ENCODE measurements at places on chromosomes 3 and 15.

- no peak for DNase-seq
Measured at GRCh38 chr3:24688446-24689148, 193.9 kb upstream of the THRB start.

GRCh38 chr3:47605652-47606051 is 27.0 kb upstream of the CSPG5 start:
- peak; percentile 74 for DNase-seq

DNA sequence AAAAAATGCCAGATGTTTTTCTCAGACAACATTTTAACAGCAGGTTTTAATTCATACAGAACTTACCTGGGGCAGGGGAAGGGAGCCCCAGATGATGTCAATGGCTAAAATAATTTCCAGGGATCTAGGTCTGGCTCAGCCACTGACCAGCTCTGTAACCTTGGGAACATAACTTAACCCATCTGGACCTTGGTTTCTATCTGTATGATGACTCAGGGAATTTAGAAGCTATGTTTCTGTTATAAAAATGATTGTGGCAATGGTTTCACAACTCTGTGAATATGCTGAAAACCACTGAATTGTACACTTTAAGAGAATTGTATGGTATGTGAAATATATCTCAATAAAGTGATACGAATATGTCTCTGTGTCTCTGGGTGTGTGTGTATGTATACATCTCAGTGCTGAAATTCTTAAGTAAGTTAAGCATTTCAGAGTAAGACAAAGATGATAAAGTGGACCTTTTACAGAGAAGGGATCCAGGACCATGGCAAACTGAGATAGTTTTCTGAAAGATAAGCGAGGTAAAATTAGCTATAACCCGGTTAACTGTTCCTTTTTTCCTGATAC is 2.9 kb downstream of the SH3GL3 start:
- DNase-seq, result peak; percentile 50

GRCh38 chr15:38555686-38556334 is 8.8 kb downstream of the RASGRP1 start:
- DNase-seq, result no peak

DNA sequence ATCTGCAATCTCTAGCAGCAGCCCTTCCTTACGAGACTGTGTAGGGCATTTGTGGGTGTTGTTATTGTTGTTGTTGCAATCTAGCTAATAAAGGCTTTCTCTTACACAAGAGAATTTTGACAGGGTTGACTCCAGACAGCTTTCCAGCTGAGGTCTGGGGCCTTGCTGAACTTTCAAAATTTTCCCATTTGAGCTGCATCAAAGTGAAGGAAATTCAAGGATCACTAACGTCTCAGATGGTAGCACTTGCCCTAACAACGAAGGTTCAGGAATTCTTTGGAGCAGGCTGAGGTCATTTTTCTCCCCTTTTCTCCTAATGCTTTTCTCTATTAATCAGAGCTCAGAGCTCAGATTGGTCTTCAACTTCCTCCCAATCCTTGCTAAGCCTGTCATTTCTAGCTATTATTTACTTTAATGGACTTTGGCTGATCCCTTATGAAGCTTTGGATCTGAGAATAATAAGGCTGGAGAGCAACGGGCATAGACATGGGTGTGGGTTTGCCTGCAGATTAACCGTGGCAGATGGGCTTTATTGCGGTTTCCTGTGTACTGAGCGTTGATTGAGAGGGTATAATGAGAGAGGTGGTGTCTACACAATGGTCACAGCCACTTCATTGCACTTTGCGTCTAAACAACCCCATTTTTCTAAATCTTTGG is 614.0 kb upstream of the AGTR1 start:
- DNase-seq, result no peak

DNA sequence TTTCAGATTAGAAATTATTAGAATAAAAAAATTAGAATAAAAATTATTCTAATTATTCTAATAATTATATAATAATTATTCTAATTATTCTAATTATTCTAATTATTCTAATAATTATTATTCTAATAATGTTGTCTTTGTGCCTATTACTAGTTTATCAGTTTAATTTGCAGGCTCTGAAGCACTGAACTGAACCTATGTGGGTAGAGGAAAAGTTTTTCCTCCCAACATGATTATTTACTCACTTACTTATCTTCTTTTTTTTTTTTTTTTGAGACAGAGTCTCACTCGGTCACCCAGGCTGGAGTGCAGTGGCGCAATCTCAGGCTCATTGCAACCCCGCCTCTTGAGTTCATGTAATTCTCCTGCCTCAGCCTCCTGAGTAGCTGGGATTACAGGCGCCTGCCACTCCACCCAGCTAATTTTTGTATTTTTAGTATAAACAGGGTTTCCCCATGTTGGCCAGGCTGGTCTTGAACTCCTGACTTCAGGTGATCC is 39.7 kb upstream of the C15orf39 start:
- no peak for DNase-seq

DNA sequence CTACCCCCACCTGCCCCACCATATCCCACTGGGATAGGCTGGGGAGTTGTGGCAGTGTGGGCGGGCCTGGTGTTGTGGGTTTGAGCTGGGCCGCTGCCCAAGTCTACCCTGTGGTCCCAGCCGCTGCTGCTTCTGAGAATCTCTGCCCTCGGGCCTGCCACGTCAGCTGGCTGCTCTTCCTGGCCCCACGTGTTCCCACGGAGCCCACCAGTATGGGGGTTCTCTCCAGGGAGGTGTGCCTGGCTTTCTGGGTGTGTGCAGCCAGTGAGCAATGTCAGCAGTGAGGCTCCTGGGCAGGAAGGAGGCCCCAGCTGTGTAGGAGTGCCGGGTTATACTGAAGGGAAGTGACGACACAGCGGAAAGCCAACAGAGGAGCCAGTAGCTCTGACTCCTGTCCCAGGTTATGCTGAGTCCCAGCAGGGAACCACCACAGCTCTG is 10.5 kb downstream of the GNAI2 start:
- DNase-seq, result peak; percentile 97

- DNase-seq, result no peak
Measured at GRCh38 chr15:70566047-70566835, 197.1 kb downstream of the UACA start.

DNA sequence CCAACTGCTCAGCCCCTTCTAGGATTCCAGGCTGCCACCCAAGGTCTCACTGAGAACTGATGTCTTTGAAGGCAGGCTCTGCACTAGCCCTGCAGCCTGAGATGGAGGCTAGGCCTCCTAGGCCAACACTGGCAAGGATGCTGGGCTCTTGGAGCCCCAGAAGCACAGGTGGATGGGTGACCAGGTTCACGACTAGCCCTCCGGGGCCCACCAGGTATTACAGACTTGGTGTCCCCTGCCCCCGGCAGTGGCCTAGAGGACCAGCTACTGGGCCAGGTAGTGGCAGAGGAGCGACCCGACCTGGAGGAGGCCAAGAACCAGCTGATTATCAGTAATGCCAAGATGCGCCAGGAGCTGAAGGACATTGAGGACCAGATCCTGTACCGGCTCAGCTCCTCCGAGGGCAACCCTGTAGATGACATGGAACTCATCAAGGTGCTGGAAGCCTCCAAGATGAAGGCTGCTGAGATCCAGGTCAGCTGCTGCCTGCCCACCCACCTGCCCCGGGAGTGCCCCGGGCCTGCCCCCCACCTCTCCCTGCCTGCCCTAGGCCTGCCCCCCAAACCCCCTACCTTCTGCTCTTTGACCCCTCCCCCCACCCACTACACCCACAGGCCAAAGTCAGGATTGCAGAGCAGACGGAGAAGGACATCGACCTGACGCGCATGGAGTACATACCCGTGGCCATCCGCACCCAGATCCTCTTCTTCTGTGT is 52.5 kb downstream of the SEMA3G start:
- DNase-seq, result no peak

- no peak for DNase-seq
Measured at GRCh38 chr3:127038466-127038865, 55.6 kb downstream of the PLXNA1 start.

GRCh38 chr3:149243540-149243939 is 21.9 kb upstream of the CP start:
- DNase-seq, result no peak

- peak; percentile 60 for DNase-seq
Measured at GRCh38 chr3:69866988-69867720, 127.9 kb downstream of the MITF start.

DNA sequence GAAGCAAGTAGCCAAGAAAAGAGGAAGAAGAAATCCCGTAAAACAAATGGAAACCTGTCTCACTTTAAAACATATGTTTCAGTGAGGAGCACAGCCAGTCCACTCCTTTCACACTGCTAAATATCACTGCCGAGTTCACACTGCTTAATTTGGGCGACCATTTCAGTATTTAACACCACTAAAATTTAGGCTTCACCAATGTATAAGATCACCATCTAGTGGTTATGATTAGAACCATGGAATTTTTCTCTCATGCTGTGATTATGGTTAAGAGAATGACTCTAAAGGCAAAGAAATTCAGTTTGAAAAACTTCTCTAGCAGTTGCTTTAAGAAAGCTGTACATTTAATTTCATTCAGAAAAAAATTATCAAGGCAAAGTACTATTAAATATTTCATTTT is 16.6 kb downstream of the SLC4A7 start:
- peak; percentile 75 for DNase-seq

DNA sequence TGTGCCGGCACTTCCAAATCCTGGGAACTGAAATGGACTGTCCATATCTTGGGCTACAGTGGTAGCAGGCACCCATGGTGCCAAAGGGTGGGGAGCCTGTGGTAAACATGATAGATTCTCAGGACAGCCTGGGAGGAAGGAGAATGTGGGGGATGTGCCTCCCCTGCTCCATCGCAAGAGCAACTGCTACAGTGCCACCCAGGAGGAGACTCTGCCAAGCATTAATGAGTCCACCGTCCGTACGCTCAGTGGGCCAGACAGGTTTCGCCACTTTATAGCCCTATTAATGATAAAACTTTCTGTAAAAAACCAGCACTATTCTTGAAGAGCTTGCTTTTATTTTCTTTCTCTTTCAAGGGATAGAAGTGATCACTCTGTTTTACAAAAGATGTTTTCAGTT is 75.2 kb downstream of the FMN1 start:
- DNase-seq, result no peak

DNA sequence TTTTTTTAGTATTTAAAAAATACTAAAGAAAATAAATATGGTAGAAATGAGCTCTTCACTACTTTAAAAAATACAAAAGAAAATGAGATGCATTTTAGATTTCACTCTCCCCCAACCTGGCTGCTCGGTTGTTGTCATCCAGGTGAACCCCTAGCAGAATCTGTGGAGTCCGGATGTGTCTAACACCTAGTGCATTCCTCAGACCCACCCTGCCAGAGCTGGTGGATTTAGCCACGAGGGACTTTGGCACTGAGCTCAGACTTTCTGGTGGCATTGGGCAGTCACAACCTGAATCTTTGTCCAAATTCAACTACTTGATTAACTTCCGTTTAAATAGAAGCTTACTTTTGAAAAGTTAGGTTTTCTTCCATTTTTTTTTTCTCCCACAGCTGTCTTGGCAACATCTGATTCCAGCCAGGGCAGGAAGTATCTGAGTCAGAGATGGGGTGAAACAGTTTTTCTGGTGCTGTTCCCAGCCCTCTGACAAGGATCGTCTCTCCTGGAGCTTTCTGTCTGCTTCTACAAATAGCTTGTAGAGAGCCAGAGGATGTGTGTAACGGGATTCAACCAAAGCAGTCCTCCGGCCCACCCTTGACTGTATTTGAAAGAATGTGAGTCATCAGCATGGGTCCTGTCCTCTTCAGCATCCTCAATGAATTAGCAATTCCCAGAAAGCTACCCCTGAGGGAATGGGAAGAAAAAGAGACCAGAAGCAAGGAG is 301.8 kb upstream of the MCTP2 start:
- peak; percentile 99 for DNase-seq

DNA sequence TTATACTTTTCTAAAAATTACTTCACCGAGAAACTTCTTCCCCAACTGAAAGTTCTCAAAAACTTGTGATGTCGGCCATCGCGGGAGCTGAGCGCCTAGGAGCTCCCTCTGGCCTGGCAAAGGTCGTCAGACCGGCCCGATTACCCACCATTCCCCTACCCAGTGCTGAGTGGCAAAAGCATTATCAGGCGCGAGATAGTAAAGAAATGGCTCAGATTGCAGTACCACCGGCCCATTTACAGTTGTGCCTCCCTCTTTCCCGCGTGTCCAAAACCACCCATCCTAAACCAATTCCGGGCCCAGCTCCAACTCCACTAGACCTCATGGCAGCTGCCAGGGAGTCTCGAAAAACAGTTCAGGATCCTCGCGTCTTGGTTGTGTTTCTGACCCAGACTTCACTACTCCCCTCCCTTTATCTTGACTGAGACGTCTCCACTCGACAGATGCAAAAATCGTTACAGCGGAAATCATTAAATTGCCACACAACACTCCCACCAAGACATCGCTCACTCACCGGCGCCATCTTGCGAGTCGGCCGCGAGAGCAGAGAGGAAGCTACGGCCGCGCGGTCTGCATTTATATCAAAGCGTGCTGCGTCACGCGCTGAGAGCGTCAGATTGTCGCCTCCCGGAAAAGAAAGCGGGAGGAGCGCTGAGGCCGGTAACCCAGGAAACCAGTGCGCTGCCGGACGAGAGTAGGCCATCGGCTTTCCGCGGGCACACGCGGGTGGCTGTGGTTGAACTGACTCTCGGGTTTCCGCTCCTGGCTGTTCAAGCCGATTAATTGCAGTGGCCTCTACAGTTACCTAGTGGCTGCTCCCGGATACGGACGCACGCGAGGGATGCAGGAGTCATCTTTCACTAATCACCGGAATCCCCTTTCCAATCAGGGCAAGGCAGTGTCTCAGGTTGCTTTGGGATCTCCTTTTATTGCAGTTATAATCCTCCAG is at the start of gene RPL22L1:
Gene RPL22L1, minus strand, starts transcription at position 551 of the 949 bp plus-strand sequence. Its CDS starts 28 bp downstream, at position 523.
- peak; percentile 95 for DNase-seq

DNA sequence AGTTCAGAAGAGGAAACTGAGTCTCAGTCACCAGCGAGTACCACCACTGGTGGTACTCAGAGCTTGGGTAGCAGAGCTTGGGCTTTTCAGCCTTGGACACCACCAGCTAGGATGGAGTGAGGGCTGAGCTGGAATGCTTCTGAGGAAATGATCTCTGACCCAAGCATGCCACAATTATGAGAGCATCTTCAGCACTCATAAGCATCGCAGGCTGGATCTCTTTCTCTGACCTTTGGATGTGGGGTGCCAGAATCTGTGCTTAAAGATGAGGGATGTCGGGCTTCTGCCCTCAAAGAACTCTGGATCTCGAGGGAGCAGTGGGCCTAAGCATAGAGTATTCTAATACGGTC is 36.4 kb downstream of the ZNF710 start:
- peak; percentile 70 for DNase-seq

- DNase-seq, result peak; percentile 58
Measured at GRCh38 chr3:186277268-186277909, 84.6 kb downstream of the DGKG start.

DNA sequence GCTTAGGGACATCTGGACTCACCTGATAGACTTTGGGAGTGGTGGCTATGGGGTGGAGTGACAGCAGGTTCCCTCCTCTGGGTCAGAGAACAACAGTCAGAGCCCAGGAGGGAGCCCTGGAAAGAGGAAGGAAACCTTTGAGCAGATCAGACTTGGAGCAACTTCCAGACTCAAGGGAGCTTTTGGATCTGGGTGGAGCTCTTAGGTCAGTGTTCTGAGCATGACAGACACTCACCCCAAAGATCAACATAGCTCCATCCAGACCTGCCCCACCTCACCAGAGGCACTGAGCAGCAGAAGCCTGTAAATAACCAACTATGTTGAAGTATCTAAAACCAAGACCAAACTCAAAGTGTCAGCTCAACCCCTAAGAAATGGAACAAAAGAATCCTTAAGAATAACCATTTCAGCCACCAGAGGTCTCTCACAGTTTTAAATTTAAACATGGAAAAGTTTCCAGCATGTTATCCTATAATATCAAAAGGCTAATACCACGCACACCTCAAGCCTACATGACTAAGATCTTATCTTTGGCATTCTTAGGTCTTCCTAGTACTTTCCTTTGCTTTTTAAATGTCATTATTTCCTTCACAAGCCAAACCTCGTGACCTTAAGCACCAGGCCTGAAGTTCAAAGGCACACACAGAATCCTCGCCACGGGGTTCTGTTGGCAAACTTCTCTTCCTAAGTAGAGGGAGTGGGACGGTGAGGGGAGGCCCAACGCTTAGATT is 56.4 kb downstream of the UMPS start:
- peak; percentile 67 for DNase-seq
